ENCODE measurements at places on chromosomes 16 and 17. TPM values are rescaled to one million over a fixed set of nuclear protein-coding genes. Genes with fewer than 3 reads are reported as not detected.

ITGB4 gene
- under 0.01 TPM for total RNA-seq

CLEC3A gene
- not detected for total RNA-seq

SUMO2 gene
- 134 TPM for total RNA-seq

KRT20 gene
- total RNA-seq: not detected

ESRP2 gene
- 0.16 TPM for total RNA-seq

RNPS1 gene
- total RNA-seq: 23.2 TPM

NOD2 gene
- not detected for total RNA-seq
